ENCODE measurements at places on chromosomes 1 and 21. TPM values are rescaled to one million over a fixed set of nuclear protein-coding genes. Genes with fewer than 3 reads are reported as not detected.
A peak's percentile ranks its signal among the peaks of the same experiment; 100 is the strongest.

DNA sequence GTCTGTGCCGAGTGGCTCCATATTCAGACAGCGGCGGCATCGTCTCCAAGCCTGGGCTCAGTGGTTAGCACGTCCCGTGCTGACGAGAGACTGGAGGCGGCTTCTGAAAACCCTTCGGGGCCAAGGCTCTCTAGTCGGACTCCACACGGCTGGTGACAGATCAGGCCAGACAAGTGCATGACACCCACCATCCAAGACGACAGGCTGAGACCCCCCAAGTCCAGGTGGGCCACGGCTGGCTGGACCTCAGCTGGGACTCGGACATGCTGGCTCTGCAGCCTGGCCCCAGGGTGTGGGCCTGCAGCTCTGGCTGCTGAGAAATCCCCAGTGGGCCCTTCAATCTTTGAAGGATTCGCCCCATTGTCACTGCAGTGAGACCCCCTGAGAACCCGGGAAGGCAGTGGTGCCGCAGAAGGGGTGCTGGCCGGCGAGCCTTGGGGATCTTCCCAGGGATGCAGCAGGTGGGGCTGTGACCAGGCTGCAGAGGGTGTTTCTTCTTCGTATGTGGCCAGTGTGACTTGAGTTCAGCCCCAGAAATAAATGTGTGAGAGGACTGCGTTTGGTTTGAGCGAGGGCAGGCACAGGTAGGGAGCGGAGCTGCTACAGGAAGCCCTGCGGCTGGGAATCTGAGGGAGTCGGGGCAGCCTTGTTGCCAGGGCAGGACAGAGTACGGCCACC, 15.9 kb upstream of the SLC19A1 start:
- peak; percentile 55 for DNase-seq

- no peak for DNase-seq
Measured at GRCh38 chr1:205601205-205601604, 30.6 kb downstream of the ELK4 start.

GRCh38 chr1:178096421-178096820, 2.5 kb downstream of the RASAL2 start:
- no peak for DNase-seq

ZDHHC18 gene
- total RNA-seq = 36.0 TPM

SHE gene
- total RNA-seq = 107 TPM

SPTA1 gene
- total RNA-seq = not detected

LEFTY1 gene
- not detected for total RNA-seq

PLA2G2F gene
- total RNA-seq = not detected
